ENCODE measurements at places on chromosomes 6 and 20.

DNA sequence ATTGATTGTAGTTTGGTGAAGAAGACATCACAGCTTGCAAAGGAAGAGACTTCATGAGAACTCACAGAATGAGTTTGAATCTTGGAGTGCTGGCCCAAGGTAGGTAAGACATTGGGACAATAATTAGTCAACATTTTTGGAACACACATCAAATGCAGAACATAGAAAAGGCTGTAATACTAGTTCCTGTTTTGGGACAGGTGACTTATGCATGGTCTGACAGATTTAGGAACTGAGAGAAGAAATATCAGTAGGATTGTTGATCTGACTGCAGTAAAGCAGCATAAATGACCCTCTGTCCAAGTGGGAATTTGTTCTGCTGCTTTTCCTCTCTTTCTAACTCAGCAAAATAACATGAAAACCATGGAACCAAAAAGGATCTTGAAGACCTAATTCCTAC is 102.3 kb upstream of the MAP3K7 start:
- no peak for DNase-seq

- no peak for DNase-seq
These were observed 284.8 kb downstream of the BTBD9 start for GRCh38 chr6:38354905-38355304.

DNA sequence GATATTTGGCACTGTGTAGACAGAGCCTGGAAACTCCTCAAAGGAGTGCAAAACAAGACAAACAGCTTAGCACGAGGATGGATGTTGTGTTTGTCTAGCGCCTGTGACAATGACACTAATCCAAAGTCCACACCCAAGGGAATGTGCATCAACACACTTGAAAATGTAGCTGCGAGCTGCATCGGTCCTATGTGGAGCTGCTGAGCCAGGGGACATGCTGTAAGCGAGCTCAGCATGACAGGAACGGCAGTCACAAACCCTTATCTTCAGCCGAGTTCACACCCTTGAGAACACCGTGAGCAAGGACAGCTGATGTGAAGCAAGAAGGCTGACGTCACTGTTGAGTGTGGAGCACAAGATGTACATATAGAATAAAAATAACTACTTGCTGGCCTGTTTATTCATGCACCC is 684.3 kb downstream of the QKI start:
- no peak for DNase-seq

DNA sequence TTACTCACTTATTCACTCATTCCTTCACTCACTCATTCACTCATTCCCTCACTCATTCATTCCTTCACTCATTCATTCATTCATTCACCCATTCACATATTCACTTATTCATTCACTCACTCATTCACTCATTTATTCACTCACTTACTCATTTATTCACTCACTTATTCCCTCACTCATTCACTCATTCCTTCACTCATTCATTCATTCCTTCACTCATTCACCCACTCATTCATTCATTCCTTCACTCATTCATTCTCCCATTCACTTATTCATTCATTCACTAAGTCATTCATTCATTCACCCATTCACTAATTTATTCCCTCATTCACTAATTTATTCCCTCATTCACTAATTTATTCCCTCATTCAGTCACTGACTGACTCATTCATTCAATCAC is 127.6 kb downstream of the EDN3 start:
- no peak for DNase-seq

GRCh38 chr20:1267161-1267560 is 1.1 kb downstream of the SNPH start:
- no peak for DNase-seq

- DNase-seq: no peak
These were observed 9.7 kb downstream of the COL12A1 start for GRCh38 chr6:75196081-75196687.

DNA sequence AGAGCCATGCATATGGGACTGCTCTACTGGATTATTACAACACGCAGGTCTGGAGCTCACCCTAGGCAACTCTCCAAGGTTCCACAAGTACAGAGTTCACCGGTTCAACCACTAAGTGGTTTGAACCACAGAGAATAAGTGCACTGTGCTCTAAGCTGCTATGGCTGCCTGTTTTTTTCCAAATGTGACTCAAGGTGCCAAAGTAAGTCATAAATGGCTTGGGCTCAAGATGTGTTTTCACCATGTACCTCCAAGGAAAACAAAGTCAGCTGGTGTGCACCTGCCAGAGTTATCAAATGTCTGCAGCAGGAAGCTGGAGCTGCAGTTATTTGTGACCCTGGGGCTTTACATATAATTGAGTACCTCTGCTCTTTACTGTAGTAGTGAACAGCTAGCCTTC is 76.7 kb downstream of the PREP start:
- DNase-seq: no peak

DNA sequence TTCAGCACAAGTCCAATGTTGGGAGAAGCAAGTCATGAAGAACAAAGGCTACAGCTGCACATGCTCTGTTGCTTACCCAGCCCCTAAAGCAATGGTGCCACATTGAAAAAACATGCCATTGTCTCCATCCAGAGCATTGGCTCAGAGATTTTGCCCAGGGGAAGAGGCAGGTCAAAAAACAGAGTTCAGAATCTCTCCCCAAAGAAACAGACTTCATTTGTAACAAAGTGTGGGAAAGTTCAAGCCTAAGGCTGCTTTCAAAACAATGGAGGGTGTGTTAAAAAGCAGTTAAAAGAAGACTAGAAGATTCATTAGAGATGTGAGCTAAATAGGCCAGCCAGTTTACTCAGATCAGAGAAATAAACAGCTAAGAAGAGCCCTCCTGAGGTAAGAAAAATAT is 63.6 kb downstream of the DZANK1 start:
- no peak for DNase-seq

DNA sequence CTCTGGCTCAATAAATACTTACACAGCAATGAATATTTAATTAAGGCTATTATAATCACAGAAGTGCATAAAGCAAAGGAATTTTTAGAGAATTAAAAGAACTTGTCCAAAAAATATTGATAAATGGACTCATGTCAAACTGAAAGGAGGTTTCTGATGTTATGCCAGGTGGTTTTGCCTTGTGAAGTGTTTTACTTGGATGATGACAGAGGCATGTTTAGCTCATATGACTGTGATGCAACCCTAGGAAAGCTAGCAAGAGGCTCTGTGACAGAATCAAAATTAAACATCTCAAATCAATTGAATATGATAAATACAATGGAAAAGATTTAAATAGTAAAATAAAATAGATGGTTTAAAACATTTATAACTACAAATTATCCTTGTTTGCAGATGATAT is 137.3 kb downstream of the TMEM200A start:
- no peak for DNase-seq

DNA sequence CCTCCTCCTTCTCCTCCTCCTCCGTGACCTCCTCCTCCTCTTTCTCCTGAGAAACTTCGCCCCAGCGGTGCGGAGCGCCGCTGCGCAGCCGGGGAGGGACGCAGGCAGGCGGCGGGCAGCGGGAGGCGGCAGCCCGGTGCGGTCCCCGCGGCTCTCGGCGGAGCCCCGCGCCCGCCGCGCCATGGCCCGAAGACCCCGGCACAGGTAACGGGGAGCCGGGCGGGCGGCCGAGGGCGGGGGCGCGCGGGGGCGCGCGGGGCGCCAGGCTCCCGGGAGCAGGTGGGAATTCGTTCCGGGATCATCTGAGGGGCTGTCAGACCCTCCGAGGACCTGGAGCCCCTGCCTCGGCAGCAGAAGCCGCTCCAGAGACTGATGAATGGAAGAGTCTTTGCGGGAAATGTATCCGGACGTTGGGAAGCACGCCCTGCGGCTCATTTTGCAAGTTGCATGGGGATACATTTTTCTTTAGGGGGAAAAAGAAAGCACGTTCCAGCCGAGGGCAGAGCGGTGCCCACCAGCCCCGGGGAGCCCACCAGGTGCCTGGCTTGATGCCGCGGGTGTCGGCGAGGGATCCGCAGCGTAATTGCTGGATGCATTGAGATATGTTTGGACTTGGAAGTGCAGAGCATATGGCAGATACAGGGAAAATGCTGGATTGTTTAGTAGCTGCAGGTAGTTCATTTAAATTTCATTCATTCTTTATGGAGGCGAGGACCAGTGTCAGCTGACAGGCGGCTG is 394 bp downstream of the MYB start:
- DNase-seq: peak; percentile 65

GRCh38 chr20:53698371-53698978 is 104.8 kb upstream of the ZNF217 start:
- no peak for DNase-seq

GRCh38 chr6:85360794-85361642 is 88.9 kb upstream of the NT5E start:
- DNase-seq: no peak

DNA sequence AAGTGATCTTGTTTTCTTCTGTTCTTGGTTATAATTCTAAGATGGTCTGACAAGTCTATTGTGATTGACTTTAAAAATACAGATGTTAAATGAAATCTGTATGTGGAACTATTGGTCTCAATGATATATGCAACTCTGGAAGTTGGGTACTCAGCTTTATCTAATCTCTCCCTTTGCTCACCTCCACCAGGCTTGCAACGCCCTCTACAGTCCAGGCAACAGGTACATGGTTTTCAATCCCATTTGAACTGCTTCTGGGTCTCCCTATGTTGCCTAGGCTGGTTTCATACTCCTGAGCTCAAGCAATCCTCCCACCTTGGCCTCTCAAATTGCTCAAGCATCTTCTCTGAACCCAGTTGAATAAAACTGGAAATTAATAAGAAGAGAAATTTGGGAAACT is 25.6 kb upstream of the HLA-DQB1 start:
- no peak for DNase-seq

GRCh38 chr6:142695016-142695415 is 250.0 kb downstream of the HIVEP2 start:
- DNase-seq: no peak

GRCh38 chr6:16769131-16769985 is 8.1 kb upstream of the ATXN1 start:
- DNase-seq: no peak

- DNase-seq: no peak
These were observed 35.0 kb downstream of the COL19A1 start for GRCh38 chr6:69901361-69901760.

DNA sequence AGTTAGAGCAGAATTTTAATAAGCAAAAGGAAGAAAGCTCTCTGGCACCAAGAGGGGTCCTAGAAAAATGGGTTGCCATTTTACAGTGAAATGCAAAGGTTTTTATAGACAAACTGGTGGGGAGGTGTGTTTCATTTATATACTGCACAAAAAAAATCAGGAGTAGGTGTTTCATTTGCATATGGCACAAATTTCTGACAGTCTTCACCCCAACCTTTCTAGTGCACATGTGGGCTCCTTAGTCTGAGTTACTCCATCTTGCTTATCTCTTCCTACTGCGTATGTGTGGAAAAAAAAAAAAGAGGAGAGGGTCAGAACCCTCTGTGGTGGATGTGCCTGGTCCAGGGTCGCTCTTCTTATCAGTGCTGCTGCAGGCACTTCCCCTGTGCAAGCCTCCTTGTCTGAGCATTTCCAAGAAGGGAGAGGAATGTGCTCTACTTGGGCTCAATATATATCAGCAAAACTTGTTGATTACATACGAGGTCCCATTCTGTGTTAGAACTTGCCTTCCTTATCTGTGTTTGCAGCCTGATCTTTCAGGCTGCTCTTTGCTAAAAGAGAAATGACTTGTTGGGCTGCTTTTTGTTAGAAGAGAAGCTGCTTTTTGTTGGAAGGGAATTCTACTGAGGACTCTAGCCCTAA is 59.0 kb upstream of the MRAP2 start:
- DNase-seq: no peak

DNA sequence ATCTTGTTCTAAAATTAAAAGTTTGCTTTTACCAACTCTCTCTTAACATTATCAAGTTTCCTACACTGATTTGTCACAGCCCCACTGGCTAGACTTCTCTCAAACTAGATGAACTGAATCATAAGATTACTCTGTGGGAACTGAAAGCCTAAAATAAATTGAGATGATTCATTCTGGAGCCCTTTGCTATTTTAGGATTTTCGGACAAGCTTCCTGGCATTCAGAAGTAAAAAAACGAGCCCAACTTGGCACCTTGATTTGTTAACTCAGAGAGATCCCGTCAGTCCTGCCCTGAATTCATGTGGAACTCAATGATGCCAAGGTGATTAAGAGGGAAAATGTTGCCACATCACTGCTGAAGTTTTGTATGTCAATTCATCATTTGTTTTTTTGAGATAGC is 122.0 kb upstream of the NRSN1 start:
- DNase-seq: no peak

GRCh38 chr6:129577691-129578090 is 132.3 kb downstream of the ARHGAP18 start:
- DNase-seq: no peak

- DNase-seq: no peak
These were observed 347.6 kb upstream of the MMS22L start for GRCh38 chr6:97630604-97631003.

GRCh38 chr6:83198486-83199172 is 5.5 kb downstream of the RWDD2A start:
- DNase-seq: no peak

DNA sequence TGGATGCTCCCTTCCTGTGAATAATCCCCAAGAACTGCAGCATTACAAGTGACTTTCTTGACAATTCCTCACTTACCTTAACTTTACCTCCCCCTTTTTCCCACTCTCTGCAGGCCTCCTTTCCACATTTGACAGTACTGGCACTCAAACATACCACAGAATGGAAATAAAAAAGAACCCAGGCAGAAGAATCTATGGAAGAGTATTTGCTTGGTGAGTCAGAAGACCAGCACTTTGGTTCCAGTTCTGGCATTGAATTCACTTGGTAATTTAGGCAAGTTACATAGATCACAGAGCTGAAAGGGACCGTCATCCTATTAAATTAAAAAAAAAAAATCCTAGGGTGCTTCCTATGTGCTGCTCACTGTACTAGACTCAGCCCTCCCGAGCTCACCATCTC is 55.0 kb downstream of the BTBD9 start:
- DNase-seq: no peak

DNA sequence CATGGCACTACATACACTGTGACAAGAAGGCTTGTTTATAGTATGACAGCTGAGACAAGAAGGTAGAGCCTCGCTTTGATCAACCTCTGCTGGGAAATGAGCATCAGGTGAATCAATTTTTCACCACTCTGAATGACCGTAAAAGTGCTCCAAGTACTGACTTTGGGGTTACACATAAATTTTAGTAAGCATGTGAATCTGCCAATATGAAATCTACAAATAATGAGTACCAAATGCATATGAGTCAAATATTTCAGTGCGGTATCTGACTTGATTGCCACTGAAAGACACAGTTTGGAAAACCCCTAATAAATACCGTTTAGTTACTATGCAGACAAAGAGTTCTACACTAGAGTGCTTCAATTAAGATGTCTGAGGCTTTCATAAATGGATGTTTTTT is 77.8 kb downstream of the ATG5 start:
- DNase-seq: no peak

DNA sequence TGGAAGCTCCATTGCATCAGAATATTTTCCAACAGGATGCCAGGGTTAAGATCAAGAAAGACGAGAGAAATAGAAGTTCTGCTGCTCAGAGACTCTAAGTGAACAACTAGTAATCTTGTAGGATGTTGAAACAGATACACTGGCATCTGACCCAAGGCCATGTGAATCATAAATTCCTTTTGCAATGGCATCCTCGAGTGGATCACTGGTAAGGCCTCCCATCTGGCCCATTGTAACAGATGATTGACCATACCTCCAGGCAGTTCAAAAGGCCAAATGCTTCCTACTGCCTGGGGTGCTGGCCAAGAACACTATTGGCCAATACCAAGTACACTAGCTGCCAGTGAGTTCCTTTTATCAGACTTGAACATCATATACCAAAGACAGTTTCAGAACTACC is 9.9 kb upstream of the SLC17A3 start:
- no peak for DNase-seq
